Breast epithelium (tissue), 4 donors: ENCODE measurements at places on chromosomes 1 and 21. TPM values are rescaled to one million over a fixed set of nuclear protein-coding genes. Genes with fewer than 3 reads are reported as not detected.

GRCh38 chr21:43957611-43958362, 54.3 kb upstream of the TRAPPC10 start:
- no peak for DNase-seq

- DNase-seq: no peak
Measured at GRCh38 chr21:31348188-31348587, 4.1 kb upstream of the TIAM1 start.

DNA sequence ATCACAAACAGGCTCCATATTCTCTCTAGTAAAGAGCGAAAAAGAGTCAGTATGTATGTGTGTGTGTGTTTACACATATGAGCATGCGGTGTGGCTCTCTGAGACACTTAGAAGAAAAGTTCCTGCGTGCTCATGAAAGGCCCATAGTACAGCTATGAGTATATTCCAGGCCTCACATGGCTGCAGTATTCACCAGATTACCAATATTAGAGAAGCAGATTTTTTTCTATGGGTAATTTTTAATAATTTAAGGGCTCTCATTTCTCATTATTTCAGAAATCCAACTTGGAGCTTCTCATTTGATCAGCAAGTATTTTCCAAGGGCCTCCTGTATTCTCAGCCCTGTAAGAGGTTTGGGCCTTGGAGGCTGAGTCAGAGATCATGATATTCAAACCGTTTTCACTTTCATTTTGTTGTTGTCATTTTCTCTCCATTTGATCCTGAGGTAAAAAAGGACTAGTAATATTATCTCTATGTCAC, 232.9 kb upstream of the SGIP1 start:
- no peak for DNase-seq

- no peak for DNase-seq
Measured at GRCh38 chr1:184604152-184604900, 150.3 kb downstream of the EDEM3 start.

GRCh38 chr1:102851616-102852015, 256.7 kb downstream of the COL11A1 start:
- DNase-seq: no peak

DNA sequence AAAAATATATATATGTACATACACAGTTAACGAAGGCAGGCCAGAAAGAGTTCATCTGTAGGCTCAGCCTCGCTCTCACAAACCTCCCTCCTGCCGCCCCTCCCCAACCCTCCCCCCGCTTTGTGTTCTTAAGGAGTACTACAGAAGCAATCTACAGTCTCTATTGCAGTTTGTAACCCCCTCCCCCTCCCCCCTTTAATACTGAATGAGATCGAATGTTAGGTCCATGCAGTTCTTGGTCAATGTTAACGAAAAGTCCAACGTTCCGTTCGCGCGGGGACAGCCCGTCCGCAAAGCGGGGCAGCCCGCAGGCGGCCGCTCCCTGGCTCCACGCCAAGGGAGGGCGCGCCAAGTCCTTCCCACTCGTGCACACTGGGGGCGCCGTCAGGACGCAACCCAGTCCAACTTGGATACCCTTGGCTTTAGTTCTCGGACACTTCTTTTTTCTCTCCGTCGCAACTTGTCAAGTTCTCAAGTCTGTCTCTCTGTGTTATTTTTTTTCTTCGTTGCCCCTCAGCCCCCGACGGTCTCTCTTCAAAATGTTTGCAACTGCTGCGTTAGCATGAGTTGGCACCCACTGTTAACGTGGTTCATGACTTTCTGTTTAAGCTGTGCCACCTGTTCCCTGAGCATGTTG, 2.2 kb downstream of the JUN start:
- peak; percentile 69 for DNase-seq

DNA sequence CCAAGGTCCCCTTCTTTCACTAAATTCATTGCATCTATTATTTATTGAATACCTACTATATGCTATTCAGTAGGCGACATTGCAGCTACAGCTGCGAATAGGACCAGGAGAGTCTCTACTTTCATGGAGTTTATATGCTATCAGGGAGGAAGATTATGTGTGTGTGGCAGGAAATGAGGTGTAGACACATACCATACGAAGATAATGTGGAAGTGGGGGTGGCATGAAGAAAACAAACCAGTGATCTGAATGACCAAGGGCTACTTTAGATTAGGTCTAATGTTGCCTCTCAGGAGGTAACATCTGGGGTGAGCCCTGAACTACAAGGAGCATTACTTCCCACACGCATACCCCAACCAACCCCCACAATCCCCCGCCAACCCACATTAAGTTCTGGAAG, 1.0 kb upstream of the PPIH start:
- no peak for DNase-seq

GRCh38 chr1:24878775-24879742, 51.0 kb downstream of the RUNX3 start:
- DNase-seq: no peak

DNA sequence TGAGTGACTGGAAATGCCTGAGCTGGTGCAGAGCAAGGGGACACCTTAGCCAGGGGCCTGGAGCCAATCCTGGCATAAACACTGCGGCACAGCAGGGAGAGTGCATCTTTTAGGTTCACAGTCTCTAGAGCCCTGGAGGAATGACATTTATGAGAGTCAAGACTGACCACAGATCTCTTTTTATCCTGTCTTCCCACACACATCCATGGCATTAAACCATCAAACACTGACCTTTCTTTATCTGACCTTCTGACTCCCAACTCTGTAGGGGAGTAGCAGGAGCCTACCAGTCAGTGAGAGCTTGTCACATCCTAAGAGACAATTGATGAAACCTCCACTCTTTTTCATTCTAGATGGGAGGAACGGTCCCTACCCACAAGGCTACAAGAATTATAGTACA, 7.9 kb downstream of the CD34 start:
- DNase-seq: no peak

DNA sequence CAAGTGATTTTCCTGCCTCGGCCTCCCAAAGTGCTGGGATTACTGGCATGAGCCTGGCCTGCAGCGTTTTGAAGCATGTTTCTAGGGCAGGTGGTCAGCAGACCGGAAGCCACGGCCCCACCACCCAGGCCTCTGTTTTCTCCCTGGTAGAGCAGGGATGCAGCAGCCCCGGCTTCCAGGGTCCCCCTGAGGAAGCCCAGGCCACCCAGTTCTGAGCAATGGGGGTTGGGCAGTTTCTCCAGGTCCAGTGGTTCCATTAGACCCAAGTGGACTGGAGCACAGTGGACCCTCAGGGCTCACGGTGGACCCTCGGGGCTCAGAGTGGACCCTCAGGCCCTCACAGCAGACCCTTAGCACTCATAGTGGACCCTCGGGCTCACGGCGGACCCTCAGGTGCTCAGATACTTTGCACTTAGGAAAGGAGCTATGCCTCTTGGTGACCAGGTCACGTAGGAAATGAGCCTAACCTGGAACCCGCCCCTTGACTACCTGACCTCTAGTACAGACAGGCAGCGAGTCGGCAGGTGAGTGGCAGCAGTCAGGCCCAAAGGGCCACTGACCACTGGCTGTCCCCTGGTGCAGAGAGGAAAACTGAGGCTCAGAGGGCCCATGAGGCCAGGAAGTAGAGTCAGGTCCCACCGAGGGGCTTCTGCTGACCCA, 4.6 kb upstream of the FNDC10 start:
- no peak for DNase-seq

DNA sequence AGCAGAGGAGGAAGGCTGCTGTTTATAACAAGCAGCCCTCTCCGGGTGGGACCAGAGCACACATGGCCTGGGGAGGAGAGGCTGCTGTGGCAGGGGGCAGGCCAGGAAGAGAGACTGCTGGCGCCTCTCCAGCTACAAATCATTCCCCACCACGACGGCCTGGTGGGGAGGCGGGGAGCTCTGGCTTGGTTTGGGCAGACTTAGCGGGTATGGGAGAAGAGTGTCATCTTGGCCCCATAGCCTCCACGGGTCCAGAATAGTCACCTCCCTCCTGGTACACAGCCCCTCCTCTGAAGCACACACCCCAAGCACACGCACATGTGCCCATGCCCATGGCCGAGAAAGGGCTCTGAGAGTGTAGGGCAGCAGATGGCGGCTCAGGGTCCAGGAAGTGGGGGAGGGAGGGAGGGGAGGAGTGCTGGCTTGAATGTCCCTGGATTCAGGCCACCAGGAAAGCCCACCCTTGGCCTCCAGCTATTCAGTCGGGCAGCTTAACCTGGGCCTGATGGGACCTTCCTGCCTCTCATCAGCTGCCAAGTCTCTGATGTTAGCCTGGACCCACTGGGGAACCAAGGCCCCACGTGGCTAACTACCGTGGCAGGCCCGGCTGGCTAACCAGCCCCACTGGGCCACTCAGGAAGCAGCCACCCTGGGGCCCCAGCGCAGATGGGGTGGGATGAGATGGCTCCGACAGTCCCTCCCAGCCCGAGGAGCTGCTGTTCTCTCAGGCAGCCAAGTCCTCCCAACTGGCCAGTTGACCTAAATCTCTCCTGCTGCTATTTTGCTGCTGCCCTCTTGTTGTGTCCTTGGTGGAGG, 10.9 kb downstream of the LRP8 start:
- no peak for DNase-seq

DNA sequence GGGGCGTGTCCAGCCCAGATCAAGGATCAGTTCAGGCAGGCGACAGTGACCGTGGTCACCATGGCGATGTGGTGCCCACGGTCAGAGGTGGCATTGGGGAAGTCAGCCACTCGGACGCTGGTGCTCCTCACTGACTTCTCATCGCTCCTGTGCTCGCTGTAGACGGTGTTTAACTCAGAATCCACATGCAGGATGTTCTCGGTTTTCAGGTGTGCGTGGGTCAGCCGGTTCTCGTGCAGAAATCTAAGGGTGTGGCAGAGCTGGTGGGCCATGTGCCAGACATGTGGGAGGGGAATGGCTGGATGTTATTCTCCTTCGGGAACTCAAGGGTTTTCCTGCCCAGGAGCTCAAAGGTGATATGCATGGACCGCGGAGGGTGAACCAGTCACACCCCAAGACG, 11.7 kb downstream of the OR2AJ1 start:
- DNase-seq: no peak

DNA sequence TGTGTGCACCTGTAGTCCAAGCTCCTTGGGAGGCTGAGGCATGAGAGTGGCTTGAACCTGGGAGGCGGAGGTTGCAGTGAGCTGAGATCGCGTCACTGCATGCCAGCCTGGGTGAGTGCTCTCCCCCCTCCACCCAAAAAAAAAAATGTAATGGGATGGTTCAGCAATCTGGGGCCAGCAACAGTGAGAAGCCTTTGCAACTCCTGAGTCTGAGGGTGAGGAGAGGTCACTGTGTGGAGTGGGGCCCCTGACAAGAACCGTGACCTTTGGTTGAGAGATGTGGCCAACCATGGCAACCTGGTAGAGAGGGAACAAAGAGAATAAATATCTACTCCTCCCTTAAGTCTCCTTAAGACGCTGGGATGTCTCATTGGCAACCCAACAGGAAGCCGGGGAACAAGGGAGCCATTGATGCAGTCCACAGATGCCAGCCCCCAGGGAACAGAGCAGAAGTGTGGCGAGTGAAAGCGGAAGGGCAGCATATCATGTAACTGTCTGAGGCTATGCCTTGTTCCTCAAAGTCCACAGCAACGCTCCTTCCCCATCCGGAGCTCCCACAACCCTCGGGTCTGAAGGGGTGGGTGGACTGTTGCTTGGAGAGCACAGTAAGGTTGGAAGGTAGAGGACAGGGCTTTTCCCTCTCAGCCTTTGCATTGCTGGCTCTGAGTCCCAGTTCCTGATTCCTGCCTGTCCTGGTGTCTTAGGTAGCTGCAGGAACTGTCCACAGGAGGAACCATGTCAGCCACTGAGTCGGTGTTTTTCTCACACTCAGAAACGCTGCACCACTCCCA, 8.3 kb downstream of the TRNP1 start:
- DNase-seq: peak; percentile 72

DNA sequence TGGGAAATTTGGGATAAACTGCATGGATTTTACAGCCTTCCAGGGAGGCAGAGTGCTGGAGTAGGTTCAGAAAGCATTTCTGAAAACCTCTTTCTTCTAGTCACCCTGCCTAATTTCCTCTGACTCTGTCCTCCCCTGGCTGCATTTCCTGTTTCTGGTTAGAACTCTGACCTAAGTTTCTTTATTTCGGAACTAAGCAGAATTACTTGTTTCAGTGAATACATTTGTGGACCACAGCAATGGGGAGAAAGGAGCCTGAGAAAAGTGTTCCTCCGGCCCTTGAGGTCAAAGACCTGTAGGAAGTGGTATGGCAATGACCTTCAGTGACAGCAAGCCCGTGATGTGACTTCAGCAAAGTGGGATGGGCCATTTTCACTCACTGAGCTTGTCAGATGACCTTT, 173.4 kb upstream of the RUNX1 start:
- no peak for DNase-seq

DNA sequence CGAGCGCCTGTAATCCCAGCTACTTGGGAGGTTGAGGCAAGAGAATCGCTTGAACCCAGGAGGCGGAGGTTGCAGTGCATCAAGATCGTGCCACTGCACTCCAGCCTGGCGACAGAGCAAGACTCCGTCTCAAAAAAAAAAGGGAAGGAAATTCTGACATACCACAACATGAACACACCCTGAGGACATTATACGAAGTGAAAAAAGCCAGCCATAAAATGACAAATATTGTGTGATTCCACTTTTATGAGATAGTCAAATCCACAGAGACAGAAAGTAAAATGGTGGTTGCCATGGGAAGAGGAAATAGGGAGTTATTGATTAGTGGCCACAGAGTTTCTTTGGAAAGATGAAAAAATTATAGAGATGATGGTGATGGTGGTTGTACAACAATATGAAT, 41.7 kb downstream of the EVI5 start:
- no peak for DNase-seq

DNA sequence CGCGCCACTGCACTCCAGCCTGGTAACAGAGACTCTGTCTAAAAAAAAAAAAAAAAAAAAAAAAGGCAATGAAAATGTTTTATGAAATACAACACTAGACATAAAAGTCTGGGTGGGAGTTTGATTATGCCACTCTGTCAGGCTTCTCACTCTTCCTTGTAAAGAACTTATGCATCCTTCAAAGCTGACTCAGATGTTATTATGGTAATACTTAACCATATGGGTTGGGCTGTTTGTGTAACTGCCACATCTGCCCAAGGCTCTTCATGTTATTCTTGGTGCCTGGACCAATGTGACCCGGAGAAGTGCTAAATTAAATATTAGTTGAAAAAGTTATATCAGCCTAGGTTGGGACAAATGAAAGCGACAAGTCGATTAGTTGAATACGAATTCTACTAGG, 23.8 kb downstream of the FAM89A start:
- DNase-seq: no peak

Gene SLAMF1
- total RNA-seq: 0.64 TPM

Gene SLC35F3
- total RNA-seq: 13.0 TPM

Gene MATN1
- not detected for total RNA-seq

Gene CLCA1
- total RNA-seq: not detected

Gene PEA15
- total RNA-seq: 69.8 TPM

Gene DNM3
- 6.6 TPM for total RNA-seq

Gene C1orf185
- not detected for total RNA-seq

Gene FAM163A
- total RNA-seq: not detected

Gene LCE2C
- total RNA-seq: not detected
